Renal cortical epithelial cell (primary cell): ENCODE measurements at places on chromosomes 7 and 10. TPM values are rescaled to one million over a fixed set of nuclear protein-coding genes. Genes with fewer than 3 reads are reported as not detected.

The C10orf67 gene
- total RNA-seq: 0.35 and 0.55 TPM in 2 replicates

The CPVL gene
- 18.2 and 23.2 TPM in 2 replicates for total RNA-seq

The GPRIN2 gene
- 29.2 and 30.4 TPM in 2 replicates for total RNA-seq

The GPR15LG gene
- total RNA-seq: 6.8 and 46.5 TPM in 2 replicates

The CLRN3 gene
- 0.65 TPM in 1 of 2 replicates, not detected in the other for total RNA-seq

The SFRP4 gene
- total RNA-seq: 1.0 and 2.4 TPM in 2 replicates

The ANXA8L1 gene
- total RNA-seq: 1.6 TPM in 1 of 2 replicates, not detected in the other

The CCL24 gene
- not detected in 2 replicates for total RNA-seq

The KNDC1 gene
- total RNA-seq: 0.25 TPM in 1 of 2 replicates, not detected in the other

The ATOH7 gene
- 0.05 TPM in 1 of 2 replicates, not detected in the other for total RNA-seq
